ENCODE measurements at places on chromosomes 11 and 22.

- DNase-seq = peak; percentile 79
Observed at GRCh38 chr11:26331911-26332571, at the start of gene ANO3. TSS of gene ANO3 (plus strand) at chr11:26332130. CDS start at chr11:26332276, 146 bp downstream.

- DNase-seq = no peak
Observed at GRCh38 chr11:65953471-65953870, 8.1 kb upstream of the SART1 start.

- DNase-seq = no peak
Observed at GRCh38 chr11:44805596-44805995, 78.8 kb downstream of the TSPAN18 start.

DNA sequence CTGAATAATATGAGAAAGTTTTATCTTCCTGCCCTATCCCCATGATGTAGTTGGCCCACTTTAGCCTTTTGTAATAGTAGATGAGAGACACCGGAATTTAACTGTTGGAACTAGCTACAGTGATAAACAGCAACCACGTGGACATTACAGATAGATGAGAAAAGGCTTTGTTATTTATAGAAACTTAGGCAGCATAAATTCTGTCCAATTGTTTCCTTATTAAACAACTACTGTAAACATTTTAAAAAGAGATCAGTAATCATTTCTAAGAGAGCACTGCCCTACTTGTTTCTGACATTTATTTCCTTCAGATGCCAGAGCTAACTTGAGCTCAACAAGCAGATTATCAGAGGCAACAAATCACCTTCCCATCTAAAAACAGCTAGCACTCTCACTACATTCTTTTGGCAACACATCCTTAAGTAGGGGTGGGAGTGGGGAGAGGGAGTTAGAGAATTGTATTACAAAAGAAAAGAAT lies 63.1 kb downstream of the SOX6 start:
- DNase-seq = no peak

GRCh38 chr11:118109231-118109630 lies 22.5 kb upstream of the SMIM35 start:
- DNase-seq = peak; percentile 30

DNA sequence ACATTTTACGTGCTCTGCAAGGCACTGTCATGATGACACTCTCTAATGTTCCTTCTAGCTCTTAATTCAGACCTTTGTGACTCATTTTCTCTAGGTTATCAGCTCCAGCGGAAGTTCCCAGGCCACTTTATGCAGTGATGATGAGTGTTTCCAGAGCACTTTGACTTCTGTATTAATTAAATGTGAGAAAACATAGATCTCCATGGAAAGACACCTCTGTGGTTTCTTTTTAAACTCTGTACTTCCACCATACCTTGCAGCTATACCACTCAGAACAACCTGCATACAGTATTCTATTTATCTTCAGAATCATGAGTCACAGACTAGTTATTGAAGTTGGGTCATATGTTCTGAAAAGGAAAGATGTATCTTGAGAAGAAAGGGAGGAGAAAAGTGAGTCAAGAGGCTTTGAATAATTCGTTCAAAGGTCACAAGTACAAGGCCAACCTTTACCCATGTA lies 175.6 kb upstream of the TENM4 start:
- DNase-seq = no peak

DNA sequence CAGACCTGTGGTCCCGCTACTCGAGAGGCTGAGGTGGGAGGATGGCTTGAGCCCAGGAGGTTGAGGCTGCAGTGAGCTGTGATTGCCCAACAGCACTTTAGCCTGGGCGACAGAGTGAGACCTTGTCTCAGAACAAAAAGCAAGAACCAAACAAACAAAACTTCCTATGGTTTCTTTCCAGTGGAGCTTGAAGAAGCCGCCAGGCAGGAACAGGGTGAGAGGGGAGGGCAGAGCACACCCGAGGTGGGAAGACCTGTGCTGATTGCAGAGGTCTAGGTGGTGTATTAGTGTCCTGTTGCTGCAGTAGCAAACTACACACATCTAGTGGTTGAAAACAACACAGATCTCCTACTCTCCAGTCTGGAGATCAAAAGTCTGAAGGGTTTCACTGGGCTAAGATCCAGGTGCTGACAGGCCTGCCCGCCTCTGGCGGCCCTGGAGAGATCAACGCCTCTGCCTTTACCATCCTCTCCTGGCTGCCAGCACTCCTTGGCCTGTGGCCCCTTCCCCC lies 10.5 kb downstream of the ARHGEF17 start:
- no peak for DNase-seq

- no peak for DNase-seq
Observed at GRCh38 chr11:74989260-74989638, 516 bp downstream of the NEU3 start.

GRCh38 chr11:65928667-65929066 lies 9.4 kb downstream of the DRAP1 start:
- no peak for DNase-seq

- DNase-seq = no peak
Observed at GRCh38 chr22:30043161-30043560, 37.1 kb upstream of the HORMAD2 start.

GRCh38 chr22:30774566-30774965 lies 79.9 kb downstream of the OSBP2 start:
- no peak for DNase-seq

- no peak for DNase-seq
Observed at GRCh38 chr11:43649921-43650320, 30.6 kb upstream of the HSD17B12 start.

DNA sequence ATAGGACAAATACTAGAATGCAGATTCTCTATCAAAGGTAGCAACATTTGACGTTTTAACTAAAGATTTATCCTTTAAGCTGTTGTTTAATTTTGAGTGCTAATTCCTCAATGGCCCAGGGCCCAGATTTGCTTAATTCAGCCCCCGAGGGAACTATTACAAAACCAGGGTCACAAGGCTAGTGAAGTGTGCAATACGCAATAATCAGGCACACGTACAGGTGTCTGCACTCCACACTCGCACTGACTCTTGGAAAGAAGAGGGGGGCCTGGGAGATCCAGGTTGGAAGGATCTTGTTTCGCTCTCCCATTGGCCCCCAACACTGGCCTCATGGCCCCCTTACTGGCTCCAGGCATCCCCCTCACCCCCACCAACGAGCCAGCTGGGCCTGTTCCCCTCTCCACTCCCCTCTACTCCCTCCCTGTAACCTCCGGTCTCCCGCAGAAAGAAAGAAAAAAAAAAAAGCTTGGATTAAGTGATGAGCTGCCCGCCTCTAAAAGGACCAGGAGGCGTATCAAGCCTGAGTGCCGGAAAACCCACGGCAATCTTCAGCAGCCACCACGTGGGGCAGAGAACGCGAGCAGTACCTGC lies 2.2 kb upstream of the KIRREL3 start:
- DNase-seq = no peak

DNA sequence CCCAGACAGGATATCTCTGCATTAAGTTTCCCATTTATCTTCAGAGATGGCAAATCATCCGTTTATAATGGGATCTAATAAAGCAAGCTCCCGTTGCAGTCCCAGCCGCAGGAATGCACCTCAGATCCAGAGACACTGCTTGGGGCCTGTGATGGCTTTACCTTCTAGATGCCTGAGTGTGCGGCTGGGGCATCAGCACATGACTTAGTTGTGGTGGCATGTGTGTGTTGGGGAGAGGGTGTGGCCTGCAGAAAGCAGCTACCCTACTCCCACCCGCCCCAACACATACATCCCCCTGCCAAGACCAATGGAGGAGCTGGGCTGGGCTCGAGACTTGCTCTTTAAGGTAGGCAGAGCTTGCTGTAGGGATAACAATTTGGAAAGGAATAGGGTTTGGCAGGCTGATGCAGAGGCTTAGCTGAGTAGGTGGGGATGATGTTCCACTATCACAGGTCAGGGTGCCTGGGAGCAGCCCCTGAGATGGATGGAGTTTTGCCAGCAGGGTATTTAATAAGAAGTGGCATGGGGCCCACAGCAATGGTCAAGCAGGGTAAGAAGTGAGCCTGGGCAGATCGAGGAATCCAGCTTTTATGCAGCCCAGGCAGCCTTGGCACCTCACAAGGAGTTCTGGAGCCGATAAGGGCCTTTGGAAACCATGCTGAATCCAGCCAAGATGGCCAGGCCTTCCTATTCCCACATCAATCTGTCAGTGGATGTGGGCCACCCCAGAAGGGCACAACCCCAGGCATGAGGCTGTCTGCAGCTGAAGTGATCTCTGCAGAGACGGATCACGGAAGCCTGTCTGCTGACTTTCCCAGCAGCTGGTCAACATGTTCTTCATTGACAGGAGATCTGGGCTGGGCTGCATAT lies 601.3 kb downstream of the BUD13 start:
- DNase-seq = no peak

GRCh38 chr11:36053862-36054261 lies 110.0 kb downstream of the LDLRAD3 start:
- DNase-seq = no peak

GRCh38 chr11:79100093-79100910 lies 340.5 kb downstream of the TENM4 start:
- peak; percentile 62 for DNase-seq

- DNase-seq = no peak
Observed at GRCh38 chr22:47738472-47739013, 976.1 kb downstream of the TBC1D22A start.

- no peak for DNase-seq
Observed at GRCh38 chr22:50082197-50082715, 3.0 kb downstream of the MLC1 start.

GRCh38 chr11:34215806-34216453 lies 110.5 kb downstream of the NAT10 start:
- DNase-seq = peak; percentile 47

DNA sequence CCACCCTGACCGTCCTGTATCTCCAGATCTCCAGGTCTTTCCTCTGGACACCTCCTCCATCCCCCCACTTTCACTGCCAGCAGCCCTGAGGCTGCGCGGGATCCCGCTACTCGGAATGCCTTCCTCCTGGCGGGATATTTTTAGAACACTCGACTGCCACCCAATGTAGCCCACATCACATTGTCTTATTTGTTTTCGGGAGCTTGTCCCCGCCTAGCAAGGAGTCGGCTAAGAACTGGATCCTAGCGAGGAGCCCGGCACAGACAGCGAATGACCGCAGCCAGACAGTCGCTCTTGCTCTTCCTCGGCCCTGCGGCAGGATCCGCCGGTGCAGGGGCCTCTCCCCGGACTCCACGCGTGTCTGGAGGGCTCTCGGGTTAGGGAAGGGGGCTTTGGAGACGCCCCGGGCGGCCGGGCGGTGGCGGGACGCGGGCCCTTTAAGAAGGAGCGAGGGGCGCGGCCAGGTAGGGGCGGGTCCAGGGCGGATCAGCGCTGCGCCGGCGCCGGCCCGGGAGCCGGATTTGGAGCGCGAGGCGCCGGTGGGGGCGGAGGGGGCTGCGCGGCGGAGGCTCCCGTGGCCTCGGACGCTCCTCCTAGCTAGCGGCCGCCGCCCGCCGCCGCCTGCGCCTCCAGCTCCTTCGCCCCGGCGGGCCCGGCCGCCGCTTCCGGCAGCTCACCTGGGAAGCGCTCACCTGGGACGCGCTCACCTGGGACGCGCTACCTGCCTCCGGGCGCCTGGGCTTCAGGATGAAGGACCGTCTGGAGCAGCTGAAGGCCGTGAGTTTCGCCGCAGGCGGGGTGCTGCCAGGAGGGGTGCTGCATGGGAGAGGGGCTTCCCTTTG lies at the start of gene STX3:
STX3 (plus strand) TSS at position 518 of the 842 bp plus-strand sequence; CDS start at position 748, 230 bp downstream.
- DNase-seq = peak; percentile 49

GRCh38 chr11:56720513-56720912 lies 21.6 kb downstream of the OR9G1 start:
- no peak for DNase-seq

GRCh38 chr11:2102883-2103213 lies 36.3 kb downstream of the IGF2 start:
- DNase-seq = no peak

- DNase-seq = peak; percentile 32
Observed at GRCh38 chr11:58395581-58395980, 11.1 kb downstream of the OR5B3 start.

DNA sequence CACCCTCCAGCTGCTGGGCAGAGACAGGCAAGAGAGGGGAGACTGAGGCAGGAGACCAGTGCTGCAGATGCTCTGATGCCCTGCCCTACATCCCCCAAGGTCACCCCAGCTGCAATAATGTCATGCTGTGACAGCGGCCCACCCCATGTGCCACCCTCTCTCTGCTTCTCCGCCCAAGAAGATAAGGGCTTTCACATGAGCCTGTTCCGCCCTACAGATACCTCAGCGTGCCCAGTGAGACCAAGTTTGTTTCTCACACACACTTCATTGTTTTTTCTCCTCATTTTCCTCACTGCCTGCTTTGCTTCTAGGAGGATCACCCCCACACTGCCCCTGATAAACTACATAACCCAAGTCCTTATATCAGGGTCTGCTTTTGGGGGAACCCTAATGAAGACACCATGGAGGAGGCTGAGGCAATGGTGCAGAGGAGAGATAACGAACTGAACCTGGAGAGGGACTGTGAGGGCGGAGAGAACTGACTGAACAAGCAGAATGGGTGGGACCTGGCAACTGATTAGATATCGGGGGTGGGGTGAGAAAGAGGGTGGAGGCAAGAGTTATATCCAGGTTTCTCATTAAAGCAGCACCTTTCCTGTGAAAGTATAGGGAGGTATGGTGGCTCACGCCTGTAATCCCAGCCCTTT lies 37.5 kb upstream of the TSKU start:
- no peak for DNase-seq

DNA sequence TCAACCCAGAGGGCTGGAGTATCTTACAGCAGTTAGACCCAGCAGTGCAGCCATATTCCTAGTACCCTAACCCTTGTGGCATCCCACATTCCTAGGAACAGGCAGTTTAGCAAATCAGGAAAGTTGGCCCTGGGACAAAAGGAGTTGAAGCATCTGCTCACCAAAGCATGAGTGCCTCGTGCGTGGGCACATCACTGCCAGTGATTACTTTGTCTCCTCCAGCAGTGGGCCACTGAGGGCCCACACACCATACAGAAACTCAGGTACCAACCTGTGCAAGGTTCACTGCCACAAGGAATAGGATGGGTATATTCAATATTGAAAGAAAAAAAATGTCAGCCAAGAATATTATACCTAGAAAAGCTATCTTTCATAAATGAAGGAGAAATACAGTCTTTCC lies 227.5 kb upstream of the CNTN5 start:
- DNase-seq = no peak

DNA sequence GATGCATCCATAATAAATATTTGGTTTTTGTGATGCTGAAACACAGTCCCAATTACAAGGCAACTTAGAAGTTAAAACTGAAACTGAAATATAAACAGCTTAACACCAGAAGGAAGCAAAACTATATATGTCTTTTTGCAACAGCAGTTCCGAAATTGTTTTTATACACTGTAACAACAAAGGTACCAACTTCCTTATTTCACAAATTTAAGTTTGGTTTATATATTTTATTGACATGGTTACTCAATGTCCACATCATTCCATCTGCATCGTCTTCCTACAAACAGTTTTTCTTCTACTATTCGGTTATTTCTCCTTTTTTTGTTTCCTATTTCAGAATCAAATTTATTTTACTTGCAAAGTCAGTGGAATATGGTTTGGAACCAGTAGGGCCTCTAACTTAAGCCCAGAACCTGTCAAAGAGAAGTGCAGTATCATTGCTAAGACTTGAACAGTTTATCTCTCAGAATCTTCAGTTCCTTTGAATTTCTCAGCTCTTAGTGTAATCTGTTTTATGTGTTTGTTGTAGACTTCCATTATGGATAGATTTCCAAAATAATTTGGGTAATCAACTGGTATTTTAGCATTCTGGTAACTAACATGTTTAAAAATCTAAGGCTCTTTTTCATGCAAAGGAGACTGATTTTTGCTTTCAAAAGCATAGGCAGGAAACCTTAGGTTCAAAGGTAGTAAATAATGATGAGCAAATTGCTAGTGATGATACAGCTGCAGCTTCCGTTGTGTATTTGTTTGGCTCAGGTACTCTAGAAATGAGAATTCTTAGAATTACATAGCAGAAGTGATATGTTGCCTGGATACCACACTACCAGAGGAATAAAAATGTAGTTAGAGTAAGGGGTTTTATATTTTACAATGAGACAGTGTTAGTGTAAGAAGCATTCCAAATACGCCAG lies 8.2 kb upstream of the HSPA8 start:
- DNase-seq = no peak

Data from fibroblast of mammary gland (primary cell).